ENCODE measurements at places on chromosomes 3 and 15.

DNA sequence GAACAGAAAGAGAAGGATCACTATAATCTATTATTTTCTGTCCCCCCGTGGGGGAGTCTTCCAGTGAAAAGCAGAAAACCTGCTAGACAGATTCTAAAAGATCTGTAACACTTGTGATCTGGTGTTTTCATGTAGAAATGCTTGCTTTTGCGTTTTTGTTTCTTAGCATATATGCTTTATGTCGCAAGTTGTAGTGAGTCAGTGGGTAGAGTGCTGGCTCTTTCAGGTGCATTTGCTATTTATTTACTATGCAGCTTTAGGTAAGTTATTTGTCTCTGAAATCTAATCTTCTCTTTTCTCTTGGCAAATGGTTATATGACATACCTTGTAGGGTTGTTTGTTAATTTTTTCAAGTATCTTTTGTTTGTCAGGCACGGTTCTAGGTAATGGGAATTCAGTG lies 9.4 kb downstream of the AKAP13 start:
- no peak for DNase-seq

DNA sequence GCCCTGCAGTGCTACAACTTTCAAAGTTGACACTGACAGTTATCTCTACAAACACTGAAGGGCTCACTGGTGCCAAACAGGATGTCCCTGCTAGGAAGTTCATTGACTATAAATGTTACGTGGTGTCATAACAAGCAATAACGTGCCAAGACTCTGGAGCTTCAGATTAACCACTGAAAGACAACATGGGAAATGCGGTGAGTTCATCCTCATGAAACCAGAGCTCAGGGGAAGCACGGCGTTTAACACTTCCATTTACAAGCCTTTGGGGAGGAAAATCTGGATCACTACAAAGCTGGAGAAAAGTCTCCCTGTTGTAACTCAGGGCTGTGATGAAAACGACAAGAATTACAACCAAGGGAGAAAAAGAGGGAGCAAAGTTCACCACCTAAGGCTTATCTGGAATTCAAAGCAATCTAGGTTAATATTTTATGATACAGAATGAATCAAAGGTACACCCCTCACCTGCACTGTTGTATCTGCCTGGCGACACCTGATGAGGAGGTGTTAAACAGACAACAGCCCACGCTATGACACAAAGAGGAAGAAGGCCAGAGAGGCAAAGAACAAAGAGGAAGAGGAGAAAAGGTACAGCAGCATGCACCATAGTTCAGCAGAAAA lies 27.0 kb downstream of the SHQ1 start:
- no peak for DNase-seq

GRCh38 chr15:67091071-67091979 lies 25.9 kb downstream of the SMAD3 start:
- no peak for DNase-seq

DNA sequence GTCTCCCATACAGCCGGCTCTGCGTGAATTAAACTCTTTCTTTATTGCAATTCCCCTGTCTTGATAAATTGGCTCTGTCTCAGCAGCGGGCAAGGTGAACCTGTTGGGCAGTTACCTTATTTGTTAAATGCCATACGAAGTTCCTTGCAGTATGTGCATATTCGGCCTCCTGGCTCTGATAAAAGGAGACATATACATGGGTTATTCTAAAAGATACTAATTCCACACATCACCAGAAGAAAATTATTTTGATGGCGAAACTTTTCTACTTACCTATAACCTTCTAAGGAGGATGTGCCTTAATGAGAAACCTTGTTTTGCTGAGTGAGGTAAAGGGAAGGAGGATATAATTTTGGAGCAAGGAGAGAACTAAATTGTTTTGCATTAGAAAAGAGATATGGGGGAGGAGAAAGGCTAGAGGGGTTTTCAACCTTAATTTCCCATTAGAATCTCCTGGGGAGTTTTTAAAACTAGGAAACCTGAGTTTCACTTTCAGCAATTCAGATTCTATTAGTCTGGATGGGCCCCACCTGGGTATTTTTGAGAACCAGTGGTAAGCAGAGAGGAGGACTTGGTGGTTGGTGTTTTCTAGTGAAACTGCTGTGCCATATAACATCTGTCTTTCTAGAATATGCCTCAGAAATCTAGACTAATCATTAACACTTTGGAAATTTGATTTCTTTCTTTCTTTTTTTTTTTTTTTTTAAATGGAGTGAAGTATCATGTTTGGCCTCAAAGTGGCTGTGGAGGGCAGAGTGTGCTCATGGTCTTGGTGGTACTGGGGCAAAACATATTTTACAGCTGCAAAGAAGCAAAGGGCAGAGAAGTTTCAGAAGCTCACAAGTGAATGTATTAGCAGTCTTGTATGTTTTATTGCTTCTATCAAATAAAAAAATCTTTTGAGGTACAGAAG lies 23.0 kb downstream of the NANOGP8 start:
- no peak for DNase-seq

- DNase-seq, result no peak
These were observed 75.7 kb upstream of the DPPA4 start for GRCh38 chr3:109413049-109413448.

DNA sequence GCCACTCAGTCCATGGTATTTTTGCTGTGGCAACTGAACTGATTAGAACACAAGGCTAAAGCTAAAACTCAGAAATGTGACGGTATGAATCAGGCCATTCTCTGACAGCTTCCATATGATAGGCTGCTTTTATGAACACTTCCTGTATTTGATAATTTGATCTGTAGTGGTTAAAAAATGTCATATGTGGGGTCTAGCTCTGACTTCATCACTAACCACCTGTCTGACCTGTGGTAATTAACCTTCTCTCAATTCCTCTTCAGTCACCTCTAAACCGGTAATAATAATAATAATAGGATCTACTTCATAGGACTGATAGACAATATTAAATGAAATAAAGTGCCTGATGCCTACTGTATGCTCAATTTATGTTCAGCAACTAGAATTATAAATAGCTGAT lies 223.2 kb downstream of the MBNL1 start:
- DNase-seq, result no peak
